ENCODE measurements at places on chromosomes 3 and 15.

- no peak for DNase-seq
Measured at GRCh38 chr15:25422021-25422420, 16.8 kb downstream of the UBE3A start.

- DNase-seq, result no peak
Measured at GRCh38 chr15:89533861-89534544, 37.6 kb upstream of the RHCG start.

GRCh38 chr3:79810581-79810980 is 42.8 kb upstream of the ROBO1 start:
- DNase-seq, result no peak

GRCh38 chr3:173502983-173503568 is 105.5 kb downstream of the NLGN1 start:
- DNase-seq, result no peak

GRCh38 chr3:159817571-159817970 is 171.1 kb upstream of the IL12A start:
- DNase-seq, result no peak

- no peak for DNase-seq
Measured at GRCh38 chr3:29686889-29687592, 406.2 kb downstream of the RBMS3 start.

- no peak for DNase-seq
Measured at GRCh38 chr3:111285694-111286093, 214.1 kb downstream of the NECTIN3 start.

DNA sequence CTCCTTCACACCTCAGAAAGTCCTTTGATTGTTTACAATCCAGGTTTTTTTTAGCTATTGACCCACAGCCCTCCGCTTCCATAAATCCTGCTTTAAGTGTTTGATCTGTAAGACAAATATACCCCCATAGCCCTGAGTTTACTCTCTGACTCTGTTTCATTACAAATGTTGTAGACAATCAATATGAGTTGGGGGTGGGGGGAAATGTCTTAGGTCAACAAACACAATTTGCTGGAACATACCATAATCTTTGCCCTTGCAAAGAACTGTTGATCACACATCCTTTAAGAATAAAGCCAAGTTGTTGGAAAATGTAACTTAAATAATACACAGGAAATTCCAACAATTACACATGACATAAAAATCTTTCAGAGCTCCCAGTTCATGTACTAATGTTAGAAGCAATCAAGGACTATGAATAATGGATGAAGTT is 301.8 kb upstream of the SEMA6D start:
- no peak for DNase-seq

- no peak for DNase-seq
Measured at GRCh38 chr3:71089271-71089847, 494.2 kb downstream of the FOXP1 start.

DNA sequence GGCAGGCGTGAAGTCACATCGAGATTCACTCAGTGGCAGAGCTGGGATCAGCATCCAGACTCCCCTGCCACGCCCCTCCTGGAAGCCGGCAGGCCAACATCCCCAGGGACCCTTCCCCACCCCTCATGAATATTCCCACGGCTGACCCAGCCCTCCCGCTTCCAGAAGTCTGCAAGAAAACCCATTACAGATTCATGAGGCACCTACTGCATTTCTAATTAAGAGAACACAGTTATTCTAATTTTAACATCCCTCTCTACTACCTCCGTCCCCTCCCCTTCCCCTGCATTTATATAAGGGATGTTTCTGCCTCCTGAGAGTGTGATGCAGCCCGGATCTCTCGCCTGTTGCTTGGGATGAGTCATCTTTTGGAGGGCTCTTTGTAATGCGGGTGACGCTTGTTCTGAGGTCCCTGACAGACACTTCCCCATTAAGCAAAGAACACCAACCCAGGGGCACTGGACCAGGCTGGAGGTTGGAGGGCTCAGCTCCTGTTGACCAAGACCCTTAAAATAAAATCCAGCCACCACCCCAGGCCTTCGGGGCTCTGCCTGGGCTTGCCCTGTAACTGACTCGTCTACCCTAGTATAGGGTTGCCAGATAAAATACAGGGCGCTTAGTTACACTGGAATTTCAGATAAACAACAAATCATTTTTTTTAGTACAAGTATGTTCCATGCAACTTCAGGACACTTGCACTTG is 118.7 kb downstream of the NUP210 start:
- no peak for DNase-seq

DNA sequence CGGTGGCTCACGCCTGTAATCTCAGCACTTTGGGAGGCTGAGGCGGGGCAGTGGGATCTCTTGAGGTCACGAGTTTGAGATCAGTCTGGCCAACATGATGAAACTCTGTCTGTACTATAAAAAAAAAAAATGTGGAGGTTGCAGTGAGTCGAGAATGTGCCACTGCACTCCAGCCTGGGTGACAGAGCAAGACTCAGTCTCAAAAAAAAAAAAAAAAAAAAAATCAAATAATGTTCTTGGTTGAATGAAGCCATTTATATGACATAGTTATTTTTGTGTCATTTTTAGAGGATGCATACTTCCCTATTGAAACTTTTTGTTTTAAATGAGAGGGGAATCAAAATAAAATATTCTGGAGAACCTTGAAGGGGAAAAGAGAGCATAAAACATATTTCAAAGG is 3.1 kb downstream of the HMCES start:
- no peak for DNase-seq

GRCh38 chr3:128339491-128340012 is 127.1 kb downstream of the DNAJB8 start:
- no peak for DNase-seq

DNA sequence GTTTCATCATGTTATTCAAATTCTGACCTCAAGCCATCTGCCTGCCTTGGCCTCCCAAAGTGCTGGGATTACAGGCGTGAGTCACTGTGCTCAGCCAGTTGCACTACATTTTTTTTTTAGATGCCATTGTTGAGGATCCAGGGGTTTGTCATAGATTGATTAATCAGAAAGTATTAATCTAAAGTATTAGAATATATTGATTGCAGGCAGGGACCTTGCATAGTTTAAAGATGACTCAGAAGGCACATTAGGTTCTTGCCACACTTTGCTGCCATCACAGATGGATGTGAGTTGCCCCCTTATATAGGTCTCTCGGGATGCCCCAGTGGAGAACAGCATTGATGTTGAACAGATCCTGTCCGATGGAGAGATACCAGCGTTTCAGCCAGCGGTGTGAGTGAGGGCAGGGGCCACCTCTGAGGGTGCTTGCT is 41.1 kb downstream of the IGF1R start:
- DNase-seq, result no peak

DNA sequence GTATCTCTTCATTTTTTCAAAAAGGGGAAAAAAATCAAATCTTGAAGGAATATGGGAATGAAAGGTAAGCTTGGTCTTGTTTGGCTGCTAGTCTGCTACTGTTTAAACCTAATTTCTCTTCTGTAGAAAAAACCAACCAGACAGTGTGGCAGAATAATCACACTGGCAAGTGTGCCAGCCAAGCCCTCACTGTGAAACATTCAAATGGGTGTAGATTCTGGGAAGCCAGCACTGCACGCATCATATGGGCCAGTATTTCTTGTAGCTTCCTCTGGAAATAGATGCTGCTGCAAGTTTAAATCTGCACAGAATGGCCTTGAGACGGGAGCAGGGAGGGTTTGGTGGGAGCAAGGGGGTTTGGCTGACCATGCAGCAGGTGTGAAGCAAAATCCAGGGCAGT is 62.1 kb downstream of the POMGNT2 start:
- DNase-seq, result no peak

DNA sequence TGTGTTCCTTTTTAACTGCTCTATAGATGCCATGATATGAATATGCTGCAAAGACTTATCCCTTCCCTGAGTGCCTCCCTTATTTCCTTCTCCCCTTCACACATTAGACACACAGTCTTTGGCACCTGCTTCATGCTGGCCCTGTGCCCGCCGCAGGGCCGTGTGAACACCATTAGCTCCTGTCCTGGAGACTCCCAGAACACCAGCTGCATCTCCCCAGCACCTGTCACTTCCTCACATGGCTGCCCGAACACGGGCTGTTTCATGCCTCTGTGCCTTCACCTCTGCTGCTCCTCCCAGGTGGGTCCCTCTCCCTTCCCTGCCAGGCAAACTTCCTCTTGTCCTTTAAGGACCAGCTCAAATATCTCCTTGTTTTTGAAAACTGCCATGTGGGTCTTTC is 40.5 kb upstream of the SEC13 start:
- no peak for DNase-seq
